ENCODE measurements at places on chromosomes 12 and 14.

- no peak for DNase-seq
Measured at GRCh38 chr12:59499774-59500173, 96.1 kb upstream of the SLC16A7 start.

DNA sequence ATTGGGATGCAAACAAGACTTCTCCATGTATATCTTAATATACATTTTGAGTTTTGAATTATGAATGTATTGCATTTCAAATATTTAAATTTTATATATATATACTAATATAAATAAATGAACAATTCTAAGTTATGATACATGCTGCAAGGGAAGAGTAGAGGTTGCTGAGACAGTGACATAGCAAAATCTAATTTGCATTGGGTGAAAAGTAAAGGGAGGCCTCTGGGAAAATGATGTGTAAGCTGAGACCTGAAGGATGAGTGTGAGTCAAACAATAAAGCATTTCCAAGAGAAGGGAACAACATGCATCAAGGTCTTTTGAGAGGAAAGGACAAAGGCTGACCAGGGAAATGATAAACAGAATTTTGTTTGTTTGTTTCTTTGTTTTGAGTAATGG is 62.9 kb upstream of the PTPRQ start:
- no peak for DNase-seq

GRCh38 chr12:54292083-54292930 is 8.5 kb downstream of the NFE2 start:
- no peak for DNase-seq

- DNase-seq: no peak
Measured at GRCh38 chr12:100755186-100755585, 39.4 kb upstream of the ANO4 start.

- DNase-seq: no peak
Measured at GRCh38 chr12:31510034-31510433, 80.9 kb downstream of the DENND5B start.

DNA sequence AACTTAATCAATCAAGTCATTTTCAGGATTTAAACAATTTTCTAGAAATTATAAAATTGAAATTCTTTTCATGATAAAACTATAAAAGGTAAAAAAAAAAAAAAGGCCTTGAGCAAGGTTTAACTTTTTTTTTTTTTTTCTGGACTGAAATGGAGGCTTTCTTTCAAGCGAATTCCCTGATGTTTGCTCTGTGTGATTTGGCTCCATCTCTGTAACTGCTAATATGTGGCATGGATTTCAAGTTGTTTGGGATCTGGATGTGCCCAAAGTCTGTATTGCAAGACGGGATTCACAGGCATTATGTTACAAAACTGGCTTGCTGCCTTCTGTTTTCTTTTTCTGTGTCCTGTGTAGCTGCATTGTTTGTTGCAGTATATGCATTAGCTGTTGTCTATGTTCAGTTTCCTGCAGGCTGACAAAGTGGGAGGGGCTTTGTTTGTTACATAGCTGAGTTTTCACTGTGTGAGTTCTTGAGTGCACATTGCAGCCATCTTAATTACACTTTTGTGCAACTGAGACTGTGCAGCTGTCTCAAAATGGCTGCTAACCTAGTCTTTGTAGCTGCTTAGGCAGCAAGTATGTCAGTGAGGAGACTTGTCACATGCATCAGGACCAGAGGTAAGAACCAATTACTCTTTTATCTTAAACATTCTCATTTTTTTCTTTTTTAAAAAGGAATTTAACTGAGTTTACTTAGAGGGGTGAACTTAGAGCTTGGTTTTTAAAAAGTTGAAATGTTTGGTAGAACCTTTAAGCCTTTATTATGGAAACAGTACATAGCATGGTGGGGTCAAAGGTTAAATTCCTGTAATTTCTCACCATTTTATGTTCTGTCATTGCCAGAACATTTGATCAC is 19.5 kb downstream of the ATF7IP start:
- no peak for DNase-seq

DNA sequence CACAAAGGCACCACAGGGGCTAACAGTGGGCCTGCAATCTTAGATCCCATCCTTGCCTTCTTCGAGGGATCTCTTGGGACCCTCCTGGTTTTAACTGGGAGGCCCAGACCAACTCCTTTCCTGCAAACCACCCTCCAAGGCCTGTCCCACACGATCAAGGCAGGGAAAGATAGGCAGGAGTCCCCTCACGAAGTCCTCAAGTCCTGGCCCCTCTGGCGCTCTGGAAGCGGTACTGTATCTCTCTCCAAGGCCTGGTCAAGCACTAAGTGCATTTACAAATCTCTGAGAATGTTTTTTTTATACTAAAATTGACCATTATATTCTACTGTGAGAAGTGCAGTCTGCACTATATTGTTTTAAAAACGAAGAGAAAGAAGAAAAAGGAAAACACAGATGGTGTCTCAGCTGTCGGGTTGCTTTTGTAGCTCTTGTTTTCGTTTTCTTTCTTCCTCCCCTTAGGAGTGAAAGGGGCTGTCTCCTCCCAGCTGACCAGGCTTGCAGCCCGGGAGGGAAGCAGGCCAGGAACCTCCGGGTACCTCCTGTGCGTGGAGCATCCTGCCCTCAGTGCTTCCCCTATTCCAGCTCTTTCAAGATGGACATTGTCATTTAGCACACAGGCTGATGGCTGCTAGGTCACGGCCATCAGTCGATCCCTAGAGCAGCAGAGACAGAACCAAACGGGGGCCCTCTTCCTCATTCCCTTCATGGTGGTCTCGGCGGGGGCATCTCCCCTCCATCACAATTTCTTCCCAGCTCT is 56.7 kb downstream of the FAM222A start:
- DNase-seq: no peak

DNA sequence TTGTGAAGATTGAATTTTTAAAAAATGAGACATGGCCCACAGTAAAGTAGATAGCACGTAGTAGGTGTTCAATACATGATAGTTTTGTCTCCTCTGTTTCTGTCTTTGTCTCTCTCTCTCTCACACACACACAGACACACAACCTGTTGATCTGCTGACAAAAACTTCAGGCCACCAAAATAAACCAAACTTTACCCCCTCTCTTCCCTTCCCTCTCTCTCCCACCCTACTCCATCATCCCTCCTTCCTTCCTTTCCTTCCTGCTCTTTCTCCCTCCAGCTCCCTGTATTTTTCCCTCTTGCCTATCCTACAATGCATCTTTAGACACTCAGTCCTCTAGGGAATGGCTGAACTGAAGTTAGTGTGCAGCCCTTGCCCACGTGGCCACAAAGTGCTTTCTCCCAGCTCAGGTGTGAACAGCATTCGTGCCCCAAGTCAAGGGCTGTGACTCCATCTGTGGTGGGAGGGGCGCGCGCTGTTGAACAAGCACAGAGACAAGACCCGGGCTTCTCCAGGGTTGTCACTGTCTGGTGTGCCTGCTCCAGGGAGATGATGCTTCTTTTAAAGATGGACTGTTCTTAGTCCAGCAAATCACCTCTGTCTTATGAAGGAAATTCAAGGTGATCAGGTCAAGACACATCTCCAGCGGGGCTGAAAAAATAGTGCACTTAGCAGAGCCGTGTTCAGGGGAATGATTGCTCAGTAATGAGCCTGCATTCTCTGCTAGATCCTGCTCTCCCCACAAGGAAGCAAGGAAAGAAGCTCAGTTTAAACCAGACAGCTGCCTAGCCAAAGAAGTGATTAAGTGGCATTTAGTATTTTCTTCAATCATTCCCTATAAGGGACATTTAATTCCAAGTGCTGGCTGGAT is 75.3 kb downstream of the WSCD2 start:
- no peak for DNase-seq
